ENCODE measurements at places on chromosomes 1 and 21.
A peak's percentile ranks its signal among the peaks of the same experiment; 100 is the strongest.

GRCh38 chr1:48051466-48052126 is 54.4 kb upstream of the TRABD2B start:
- ATAC-seq: no peak

- no peak for ATAC-seq
Observed at GRCh38 chr21:16650714-16651366, 862.0 kb upstream of the CXADR start.

DNA sequence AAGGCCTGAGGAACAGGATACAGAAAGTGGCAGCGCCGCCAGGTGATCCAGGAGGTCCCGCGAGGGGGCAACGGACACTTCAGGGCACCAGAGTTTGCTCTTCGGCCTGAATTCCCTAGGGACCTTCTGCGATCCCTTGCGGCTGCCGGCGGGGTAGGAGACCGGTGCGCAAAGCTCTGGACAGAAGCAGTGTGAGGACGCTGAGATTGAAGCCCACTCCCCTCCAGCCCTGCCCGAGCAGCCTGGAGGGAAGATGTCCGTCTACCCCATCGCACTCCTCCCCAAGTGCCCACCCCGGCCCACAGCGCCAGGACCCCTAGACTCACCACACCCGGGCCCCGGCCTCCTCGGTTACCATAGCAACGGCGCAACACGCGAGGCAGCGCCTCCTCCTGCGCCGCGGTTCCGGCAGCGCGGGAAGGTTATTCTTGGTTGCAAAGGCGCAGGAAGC is at the start of gene ANKRD45:
TSS of gene ANKRD45 (minus strand) at position 361 of the 451 bp plus-strand sequence. CDS start 10,433 bp downstream, outside the sequence.
- ATAC-seq: peak; percentile 98

DNA sequence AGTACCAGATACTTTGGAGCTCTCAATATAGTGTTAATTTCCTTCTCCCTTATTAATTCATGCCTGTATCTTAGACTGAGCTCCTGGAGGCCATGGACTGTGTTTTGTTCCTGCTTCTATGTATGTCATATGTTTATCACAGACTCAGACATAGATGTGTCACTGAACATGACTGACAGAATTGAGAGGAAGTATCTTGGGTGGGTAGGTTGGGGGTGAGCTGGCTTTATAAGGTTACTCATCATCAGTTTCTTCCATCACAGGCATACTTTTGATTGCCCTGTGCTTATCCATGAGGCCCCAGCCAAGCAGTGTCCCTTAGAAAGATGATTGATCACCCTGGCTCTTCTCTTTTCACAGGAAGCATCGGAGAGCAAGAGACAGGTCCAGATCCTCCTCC is 5.6 kb upstream of the SH3D21 start:
- ATAC-seq: no peak

DNA sequence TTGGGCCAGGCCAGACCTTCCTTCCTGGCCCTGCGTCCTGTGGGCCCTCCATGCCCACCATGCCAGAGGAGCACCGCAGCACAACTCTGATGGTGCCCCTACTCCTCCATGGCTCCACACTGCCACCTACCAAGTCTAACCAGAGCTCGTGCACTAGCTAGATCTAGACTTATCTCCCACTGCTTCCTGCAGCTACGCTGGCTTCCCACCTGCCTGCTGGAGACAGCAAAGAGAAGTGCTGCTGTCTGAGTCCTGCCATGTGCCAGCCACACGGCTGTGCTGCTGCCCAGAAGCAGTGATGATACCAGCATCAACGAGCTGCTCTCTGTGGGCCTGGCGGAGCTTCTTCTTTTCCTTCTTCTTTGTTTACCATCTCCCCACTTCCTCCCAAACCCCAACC is 4.5 kb downstream of the GUCA2B start:
- ATAC-seq: no peak

GRCh38 chr1:204446413-204447111 is 34.9 kb upstream of the PPP1R15B start:
- peak; percentile 97 for ATAC-seq

- peak; percentile 49 for ATAC-seq
Observed at GRCh38 chr1:18938008-18938706, 18.3 kb downstream of the IFFO2 start.

DNA sequence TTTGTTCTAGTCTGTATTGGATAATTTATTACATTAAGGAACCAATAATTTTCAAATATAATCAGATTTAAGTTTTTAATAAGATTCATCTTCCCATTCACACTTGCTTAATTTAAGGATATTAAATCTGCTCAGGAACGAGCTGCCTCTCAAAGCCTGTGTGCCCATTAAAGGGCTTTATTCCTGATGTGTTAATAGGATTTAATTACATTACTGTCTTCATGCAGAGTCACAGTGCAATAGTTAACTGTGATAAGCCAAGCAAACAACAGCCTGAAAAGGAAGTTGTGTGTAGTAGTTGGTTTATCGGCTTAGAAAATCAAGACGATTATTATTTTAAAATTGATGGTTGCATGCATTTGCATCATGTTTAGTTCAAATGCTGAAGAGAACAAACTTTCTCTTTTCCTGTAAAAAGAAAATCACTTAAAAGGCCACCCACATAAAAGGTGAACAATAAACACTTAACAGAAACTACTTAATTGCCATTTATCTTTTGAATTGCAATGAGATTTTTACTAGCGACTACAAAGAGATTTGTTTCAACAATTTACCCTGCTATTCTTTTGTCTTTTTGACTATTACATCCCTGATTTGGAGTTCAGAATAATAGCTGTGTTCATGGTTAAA is 174.6 kb downstream of the RWDD3 start:
- ATAC-seq: peak; percentile 53

DNA sequence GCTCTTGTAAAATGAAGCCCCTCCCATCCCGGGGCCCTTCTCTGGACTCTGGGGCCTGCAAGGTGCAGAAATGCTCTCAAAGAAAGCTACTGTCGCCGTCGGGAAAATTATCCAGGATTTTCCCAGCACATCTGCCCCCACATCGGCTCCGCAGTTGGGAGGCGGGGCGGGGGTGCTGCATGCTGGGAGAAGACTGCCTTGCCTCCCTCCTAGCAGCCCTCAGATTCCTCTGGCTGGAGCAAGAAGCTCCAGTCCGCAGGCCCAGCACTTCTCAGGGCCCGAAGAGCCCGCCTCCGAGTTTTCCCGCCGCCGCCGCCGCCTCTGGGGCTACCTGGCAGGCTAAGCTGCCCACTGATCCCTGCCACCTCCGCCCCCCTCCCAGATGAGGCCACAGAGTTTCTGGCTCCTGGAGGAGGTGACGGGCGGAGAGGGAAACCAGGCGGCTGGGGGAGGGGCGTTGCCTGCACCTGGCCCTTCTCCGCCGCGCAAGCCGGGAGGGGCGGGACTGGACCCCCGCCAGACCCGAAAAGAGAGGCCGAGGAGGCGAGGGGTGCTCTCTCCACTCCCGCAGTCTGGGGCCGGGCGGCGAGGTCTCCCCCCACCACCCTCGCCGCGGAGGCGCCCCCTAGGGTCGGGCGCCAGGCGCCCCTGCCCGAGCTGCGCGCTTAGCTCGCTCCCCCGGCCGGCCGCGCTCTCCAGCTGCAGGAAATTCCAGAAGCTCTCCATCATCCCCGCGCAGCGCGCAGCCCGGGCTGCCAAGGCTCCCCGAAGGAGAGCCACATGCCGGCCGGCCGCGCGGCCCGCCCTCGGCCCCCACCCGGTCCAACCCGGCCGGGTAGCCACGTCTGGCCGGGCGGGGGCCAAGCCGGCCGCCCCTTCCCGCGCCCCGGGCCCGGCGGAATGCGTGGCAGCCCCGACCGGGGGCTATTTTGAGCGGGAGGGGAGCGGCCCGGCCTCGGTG is 28.8 kb downstream of the AHDC1 start:
- ATAC-seq: peak; percentile 65

GRCh38 chr1:27348861-27349783 is 7.3 kb downstream of the SYTL1 start:
- peak; percentile 51 for ATAC-seq

DNA sequence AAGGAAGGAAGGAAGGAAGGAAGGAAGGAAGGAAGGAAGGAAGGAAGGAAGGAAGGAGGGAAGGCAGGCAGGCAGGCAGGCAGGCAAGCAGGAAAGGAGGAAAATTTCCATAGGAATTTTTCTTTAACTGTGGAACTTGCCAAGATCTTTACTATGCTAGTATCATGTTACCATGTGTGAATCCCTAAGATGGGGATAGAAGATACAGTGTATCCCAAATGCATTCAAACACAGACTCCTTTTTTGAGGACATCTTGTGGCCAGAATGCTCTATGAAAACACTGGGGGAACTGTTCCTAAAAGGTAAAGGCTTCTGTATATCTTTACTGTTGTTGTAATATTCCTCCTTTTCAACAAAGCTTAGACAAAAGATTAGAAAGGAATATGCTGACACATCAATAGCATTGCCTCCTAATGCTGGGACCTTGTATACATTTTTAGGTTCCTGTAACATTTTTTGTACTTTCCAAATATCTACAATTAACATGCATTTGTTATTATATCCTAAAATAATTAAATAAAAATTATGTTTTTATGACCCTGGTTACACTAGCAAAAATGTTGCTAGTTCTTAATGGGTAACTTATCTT is 20.6 kb downstream of the CCDC190 start:
- no peak for ATAC-seq

- no peak for ATAC-seq
Observed at GRCh38 chr1:199747984-199748383, 279.5 kb upstream of the NR5A2 start.

DNA sequence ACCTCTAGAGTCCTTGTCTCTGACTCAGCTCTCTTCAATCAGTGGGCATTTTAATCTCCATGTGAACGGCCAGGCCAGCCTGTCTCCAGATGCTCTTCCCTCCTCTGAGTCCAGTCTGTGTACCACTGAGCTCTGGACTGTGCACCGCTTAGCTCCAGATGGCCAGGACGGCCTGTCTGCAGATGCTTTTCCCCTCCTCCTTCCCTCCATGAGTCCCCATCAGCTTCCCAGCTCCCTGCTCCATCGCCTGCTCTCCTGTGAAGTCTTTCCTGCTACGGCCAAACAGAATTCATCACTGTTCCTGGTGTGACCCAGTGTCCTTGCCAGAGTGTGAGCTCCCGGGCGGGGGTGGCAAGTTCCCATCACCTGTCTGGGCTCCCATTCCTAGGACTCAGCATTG is 42.0 kb downstream of the STUM start:
- ATAC-seq: no peak

DNA sequence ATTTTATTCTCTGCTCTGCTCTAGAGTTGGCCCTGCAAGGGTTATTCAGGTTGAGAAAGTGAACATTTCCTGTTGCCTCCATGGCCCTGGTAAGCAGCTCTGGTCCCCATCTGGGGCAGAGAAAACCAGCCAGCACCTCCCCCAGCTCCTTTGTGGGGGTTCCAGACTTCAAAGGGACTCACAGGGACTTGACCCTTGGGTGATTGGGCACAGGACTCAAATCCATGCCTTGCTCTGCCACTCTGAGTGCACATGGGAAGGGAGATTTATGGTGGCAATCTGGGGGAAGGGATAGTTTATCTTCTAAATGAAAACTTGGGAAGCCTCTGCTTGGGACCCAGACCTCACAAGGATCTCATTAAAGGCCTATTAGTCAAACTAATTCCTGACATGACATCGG is 212.8 kb downstream of the FOXD2 start:
- ATAC-seq: peak; percentile 12

GRCh38 chr1:12556957-12557935 is 60.8 kb downstream of the DHRS3 start:
- no peak for ATAC-seq

DNA sequence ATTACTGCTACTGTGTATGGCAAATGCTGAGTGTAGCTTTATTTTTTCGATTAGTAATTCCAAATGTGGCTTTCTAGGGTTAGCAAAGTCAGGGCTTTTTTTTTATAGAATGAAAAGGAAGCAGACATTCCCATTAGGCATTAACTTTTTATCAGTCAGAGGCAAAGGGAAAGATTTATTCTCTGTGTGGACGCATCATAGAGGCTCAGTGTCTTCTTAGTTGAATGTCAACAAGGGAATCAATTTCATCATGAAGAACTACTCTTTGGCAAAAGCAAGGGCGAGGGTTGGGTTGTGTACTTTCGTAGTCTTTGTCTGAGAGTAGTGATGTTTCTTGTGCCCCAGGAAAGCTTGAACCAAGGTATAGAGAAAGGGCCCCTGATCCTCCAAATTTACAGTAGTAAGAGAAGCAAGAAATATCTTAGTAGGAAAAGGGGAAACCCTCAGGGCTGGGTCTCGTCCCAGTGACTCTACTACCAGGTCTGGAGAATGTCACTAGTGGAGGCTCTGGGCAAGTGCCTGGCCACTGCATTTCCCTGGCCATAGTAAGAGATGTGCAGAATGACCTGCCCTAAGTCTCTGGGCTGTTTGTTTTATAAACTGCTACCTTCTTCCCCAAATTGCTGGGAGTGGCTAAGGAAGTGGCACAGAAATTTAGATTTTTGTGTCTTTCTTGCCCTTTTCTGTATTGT is 30.0 kb upstream of the MACF1 start:
- ATAC-seq: no peak

GRCh38 chr1:228450200-228450599 is 33.5 kb upstream of the TRIM17 start:
- no peak for ATAC-seq

- ATAC-seq: peak; percentile 70
Observed at GRCh38 chr1:159161001-159161718, 10.3 kb upstream of the CADM3 start.

DNA sequence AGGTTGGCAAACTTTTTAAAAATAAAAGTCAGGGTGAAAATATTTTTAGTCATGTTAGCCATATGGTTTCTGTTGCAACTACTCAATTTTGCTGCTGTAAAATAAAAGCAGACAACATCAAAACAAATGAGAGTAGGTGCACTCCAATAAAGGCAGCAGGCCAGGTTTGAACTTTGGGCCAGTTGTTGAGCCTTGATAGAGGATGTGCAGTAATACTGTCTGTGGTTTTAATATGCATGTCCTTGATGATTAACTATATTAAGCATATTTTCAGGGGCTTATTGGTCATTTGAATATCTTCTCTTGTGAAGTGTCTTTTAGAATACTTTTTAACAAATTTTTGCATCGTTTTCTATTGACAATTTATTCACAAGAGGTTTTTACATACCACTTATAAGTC is 1399.9 kb upstream of the B3GALT2 start:
- no peak for ATAC-seq

GRCh38 chr1:84289169-84289785 is 12.2 kb upstream of the SAMD13 start:
- no peak for ATAC-seq

DNA sequence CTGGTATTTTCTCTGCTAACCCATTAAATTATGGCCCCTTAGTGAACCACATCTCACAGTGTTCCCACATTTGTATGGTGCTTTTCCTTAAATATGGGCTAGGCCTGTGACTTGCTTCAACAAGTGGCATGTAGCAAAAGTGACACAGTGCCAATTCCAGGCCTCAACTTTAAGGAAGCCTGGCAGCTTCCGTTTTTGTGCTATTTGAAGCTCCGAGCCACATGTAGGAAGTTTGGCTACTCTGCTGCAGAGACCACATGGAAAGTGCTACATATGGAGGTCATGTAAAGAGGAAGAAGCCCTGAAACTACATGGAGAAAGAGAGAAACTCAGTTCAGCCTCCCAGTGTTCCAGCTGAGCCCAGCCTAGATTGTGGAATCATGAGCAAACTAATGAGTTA is 28.5 kb upstream of the DR1 start:
- no peak for ATAC-seq

DNA sequence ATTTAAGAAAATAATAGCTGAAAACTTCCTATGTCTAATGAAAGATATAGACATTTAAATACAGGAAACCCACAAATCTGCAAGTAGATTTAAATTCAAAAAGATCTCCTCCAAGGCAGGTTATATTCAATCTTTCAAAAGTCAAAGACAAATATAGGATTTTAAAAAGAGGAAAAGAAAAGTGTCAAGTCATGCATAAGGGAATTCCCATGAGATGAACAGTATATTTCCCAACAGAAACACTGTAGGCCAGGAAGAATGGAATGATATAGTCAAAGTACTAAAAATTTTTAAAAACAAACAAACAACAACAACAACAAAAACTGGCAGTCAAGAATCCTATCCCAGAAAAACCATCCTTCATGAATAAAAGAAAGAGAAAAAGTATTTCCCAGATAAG is 806.5 kb upstream of the BRINP3 start:
- ATAC-seq: no peak

Measured in motor neuron (in vitro differentiated cells).